Hematopoietic multipotent progenitor cell treated with erythropoietin and hydrocortisone succinate and interleukin-3 and kit ligand, for 4 days (in vitro differentiated cells): ENCODE measurements at places on chromosomes 5 and 9.

GRCh38 chr9:89719202-89719601, 114.4 kb downstream of the GADD45G start:
- DNase-seq: no peak

DNA sequence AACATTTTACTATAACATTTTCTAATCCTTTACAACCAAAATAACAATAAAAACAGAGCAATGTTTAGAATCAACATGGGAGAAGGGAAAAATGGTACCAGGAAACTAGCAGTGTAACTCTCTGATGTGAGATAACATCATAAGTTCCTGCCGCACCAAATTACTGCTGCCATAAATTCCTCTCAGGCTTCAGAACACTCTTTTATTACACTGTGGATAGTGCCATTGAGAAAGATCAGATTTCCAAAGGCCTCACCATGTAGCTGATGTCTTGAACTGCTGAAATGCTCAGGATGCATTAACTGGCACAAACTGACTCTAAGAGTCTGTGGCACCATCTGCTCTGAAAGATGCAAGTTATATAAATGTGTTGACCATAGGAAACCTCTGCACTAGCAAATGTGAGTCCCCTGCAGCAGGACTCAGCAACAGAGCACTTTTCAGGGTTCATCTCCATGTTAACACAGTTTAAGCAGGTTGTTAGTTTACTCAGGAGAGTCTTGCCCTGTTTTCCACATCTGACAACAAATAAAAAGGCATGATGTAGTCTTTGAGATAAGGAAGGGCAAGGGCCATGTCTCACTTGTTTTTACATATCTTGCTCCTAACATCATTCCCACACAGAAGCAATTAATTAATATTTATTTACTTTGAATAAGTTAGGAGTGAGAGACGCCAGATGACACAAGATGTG, 218.1 kb downstream of the CETN3 start:
- DNase-seq: no peak

- DNase-seq: peak; percentile 30
Observed at GRCh38 chr5:87074934-87075541, 192.6 kb upstream of the RASA1 start.

GRCh38 chr5:174599992-174600391, 124.4 kb upstream of the MSX2 start:
- peak; percentile 30 for DNase-seq

DNA sequence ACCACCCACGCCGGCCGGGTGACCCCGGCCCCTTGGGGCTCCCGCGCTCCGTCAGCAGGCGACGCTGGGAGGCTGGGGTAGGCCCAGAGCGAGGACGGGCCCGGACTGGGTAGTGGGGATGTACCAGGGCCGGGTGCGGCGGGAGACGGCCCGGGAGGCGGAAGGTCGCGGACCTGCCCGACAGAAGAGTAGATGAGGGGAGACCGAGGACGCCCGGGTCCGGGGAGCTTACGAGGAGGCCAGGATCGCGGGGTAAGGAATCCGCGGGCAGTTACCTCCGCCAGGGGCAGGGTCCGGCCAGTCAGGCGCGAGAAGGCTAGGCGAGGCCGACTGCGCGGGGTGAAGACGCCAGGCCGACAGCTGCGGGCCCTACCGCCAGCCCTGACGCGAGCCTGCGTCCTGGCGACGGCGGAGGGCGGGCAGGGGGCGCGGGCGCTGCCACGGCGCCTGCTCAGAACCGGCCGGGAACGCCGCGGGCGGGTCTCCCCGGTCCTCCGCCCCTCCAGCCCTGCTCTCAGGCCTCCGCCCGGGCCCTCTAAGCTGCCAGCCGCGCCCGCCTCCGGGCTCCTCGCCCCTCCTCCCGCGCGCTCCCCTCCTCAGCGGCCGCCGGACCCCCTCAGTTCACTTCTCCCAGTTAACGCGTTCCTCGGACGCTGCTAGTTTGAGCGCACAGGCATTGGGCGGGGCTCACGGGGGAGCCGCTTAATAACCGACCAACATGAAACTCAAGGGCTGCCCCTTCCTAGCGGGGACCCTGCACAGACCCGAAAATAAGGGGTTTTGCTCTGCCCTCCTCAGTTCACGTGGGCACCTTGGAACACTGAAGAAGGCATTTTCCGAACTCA, at the start of gene CPLANE1:
TSS of gene CPLANE1 (minus strand) at position 407 of the 845 bp plus-strand sequence. CDS start 1,678 bp downstream, outside the sequence.
- peak; percentile 91 for DNase-seq

DNA sequence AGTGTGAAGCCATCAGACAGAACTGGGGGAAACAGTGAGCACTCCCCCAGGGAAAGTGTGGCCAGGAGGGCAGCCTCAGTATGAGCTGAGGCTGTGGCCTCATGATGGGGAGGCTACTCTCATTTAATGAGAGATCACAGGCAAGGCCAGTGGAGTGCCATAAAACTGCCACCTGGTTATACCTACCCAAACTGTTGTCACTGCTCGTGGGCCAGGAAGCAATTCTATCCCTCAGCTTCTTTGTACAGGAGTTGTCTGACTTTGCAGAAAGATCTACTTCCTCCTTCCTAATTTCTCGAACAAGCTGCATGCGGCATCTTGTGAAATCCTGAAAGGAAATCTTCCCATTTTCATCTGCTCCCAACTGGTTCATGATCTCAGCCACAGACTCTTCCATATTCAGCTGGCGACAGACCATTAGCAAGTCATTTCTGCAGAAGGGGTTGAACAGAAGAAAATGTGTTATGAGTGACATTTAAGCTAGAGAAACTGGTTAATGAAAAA, 50.0 kb downstream of the TSSK1B start:
- DNase-seq: no peak

DNA sequence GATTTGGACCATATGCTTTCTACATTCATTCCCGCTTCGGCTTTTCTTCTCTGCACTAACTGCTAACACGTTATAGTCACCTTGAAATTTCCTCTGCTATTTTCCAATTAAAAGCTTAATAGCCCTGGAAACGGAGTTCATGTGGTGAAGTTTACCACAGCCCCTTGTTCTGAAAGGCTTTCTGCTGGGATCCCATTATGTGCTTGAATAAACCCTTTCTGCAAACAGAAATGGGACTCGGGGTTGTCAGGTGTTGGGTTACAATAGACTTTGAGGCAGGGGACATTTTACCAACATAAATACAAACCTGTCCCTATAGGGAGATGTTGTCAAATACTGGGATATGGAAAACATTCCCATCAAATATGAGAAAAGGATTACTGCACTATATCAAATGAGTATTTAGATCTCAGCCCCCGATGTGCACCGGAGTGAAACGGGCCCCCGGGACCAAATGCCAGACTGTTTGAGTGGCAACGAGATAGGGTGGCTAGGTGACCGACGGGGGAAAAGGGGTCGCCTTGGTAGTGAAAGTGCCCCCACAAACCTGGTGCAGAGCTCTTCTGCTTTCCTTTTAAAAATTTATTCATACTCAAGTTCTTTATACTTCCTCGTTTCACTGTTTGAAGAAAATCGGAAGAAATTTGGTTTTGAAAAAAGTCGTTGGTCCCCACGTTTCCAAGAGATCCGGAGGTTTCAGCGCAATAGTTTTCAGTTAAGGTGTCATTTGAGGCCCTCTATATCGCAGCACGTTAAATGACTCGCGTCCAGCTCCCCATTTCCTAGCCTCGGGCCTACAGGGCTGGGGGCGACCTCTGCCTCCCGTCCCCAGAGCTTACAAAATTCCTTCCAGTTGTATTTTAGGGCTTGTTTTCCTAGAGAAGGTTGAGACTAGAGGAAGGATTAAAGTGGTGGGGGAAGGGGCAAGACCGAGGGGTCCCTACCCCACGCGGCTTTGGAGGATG, 2.1 kb upstream of the DMRT3 start:
- no peak for DNase-seq

- no peak for DNase-seq
Observed at GRCh38 chr5:132474881-132475496, 15.6 kb downstream of the IRF1 start.

- no peak for DNase-seq
Observed at GRCh38 chr5:74426506-74426905, 214.0 kb downstream of the ENC1 start.

GRCh38 chr5:33206962-33207506, 233.7 kb upstream of the TARS1 start:
- no peak for DNase-seq

DNA sequence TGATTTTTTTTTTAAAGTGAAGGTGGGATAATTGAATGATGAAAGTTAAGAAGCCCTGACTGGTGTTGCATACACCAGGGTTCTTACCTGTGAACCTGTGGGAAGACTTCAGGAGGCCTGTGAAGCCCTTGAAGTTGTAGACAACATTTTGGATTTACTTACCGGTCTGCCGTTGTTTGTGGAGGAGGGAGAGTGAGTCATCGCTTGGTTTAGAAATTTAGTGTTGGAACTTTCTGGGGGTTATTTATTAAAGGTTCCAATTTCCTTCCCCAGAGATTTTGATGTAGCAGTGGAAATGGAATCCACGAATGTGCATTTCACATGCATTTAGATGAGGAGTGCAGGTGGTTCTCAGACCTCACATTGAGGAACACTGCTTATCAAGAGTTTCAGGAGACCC, 49.6 kb downstream of the ARHGAP26 start:
- no peak for DNase-seq

DNA sequence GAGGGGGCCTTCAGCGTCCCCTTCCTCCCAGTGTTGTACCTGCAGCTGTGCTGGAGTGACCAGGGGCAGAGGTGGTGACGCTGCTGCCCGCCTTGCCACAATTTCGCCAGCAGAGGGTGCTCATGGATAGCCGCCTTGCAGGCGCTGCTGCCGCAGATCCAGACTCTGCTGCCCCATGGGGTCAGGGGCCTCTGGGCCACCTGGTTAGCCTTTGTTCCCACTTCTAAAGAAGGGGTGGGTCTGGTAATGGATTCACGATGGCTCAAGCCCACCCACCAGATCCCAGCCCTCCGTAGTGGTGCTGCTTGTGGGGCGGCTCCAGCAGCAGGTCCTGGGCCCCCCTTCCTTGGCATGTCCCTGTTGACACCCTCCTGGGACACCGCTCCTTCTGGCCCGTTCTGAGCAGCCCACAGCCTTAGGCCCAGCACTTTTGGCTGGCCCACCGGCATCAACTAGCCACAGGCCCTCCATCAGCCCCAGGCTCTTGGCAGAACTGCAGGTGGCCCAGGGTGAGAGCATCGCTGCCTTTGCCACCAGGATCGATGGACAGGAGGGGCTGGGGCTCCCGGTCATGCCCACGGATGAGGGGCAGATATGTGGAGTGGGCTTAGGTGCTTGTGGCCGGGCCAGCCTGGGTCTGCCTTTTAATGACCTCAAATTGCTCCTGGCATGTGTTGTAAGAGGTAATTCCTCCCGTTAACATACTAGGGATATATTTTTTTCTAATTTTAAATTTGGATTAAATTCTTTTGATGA, 57.2 kb downstream of the COL5A1 start:
- peak; percentile 76 for DNase-seq

DNA sequence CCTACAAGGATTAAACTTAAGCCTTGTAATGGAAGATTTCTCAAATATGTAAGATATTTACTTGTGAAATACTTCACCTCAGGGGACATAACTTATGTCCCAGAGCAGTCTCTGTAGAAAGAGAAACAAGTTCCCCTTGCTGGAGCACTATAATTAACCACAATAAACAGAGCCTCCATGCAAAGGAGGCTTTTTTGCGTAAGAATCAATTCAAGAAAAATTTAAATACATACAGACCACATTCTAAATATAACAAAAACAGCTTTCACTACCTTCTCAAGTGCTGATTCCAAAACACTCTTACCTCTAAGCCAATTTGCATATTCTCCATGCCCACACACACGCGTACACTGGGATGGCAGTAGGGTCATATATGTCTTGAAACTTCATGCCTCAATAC, 30.7 kb upstream of the CCNB1 start:
- peak; percentile 8 for DNase-seq

DNA sequence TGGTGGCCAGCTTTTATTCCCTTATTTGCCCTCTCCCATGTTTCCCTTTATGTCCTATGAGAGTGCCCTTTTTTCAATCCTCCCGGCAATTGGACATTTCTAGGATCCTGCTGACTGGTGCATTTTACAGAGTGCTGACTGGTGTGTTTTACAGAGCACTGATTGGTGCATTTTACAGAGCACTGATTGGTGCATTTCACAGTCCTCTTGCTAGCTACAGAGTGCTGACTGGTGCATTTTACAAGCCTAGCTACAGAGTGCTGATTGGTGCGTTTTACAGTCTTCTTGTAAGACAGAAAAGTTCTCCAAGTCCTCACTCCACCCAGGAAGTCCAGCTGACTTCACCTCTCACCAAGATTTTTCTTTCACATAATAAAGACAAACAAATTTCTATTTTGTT, 15.4 kb upstream of the FANCC start:
- no peak for DNase-seq

- DNase-seq: no peak
Observed at GRCh38 chr5:109888989-109889388, 199.3 kb downstream of the MAN2A1 start.

GRCh38 chr9:95316794-95317118, 753 bp downstream of the FANCC start:
- peak; percentile 91 for DNase-seq

GRCh38 chr5:33281431-33281843, 159.3 kb upstream of the TARS1 start:
- no peak for DNase-seq

DNA sequence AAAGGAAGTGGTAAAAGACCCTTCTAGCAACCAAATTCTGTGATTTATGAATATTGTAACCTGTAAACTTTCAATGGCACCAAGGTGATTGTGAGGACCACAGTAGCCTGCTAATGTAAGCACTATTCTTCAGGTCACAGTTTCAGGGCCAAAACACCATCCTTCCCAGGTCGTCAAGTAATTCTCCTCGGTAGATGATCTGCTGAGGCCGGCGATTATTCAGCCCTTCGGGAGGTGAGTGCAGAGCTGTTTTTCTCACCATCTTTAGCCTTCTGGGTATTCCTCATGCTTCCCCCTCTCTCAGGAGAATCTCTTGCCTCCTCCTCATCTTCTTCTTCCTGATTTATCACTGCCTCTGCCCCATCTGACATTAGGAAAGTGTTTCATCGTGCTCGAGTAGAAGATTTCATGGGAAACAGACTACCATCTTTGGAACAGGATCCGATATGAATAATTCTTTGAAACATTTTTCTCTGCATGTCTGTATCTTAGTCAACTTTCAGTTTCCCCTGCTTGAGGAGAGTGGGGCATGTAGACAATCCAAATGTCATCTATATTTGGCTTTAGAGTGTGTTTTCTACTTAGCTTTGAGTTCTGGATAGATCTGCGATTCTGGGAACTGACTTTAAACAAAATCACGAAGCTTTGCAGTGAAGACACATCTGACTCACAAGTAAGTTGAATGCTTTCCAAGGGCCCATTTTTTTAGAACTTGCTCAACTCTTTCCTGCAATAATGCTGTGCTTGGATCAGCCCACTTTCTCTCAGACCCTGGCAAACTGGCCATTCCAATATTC, 173.9 kb downstream of the AOPEP start:
- no peak for DNase-seq

DNA sequence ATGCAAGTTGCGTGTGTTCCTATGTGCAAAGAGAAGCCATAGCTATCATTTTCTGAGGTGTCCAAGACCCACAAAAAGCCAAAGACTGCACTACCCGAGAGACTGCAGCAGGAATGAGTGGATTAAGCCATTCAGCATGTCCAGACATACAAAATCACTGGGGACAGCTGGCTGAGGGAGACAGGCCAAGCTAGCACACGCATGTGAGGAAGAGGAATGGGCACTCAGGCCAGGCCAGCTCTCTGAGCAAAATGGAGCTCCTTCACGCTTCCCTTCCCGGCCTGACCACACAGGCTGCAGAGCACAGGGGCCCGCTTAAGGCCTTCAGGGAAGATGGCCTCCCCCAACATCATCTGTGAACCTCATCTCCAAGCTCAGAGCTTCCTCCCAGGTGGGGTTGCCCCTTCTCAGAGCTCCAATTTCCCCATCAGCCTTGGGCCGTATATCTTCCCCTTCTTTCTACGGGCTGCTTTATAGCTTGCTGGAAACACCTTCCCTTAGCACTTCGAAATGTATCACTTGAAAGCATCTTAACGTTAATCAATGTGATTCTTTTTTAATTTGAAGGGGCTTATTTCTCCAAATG, 8.4 kb downstream of the DCANP1 start:
- DNase-seq: no peak
